ENCODE measurements at places on chromosomes 3 and 15. TPM values are rescaled to one million over a fixed set of nuclear protein-coding genes. Genes with fewer than 3 reads are reported as not detected.

- peak; percentile 33 for DNase-seq
Measured at GRCh38 chr3:12155828-12156227, 2.9 kb downstream of the TIMP4 start.

- no peak for DNase-seq
Measured at GRCh38 chr3:172181932-172182586, 142.7 kb downstream of the FNDC3B start.

DNA sequence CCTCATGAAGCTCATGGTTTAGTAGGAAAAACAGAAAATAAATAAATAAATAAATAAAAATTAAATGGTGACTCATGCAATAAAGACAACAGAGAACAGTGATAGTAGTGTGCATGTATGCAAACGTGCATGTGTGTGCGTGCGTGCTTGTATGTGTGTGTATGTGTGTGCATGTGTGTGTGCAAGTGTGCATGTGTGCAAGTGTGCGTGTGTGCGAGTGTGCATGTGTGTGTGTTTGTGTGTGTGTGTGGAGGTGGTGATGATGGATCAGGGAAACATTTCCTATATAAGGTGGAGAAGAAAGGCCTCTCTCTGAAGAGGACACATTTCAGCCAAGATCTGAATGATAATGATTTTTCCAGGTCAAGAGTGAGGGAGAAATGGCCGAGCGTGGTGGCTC lies 47.2 kb downstream of the CACNA2D3 start:
- DNase-seq = no peak

- DNase-seq = no peak
Measured at GRCh38 chr15:31605467-31605931, 278.9 kb downstream of the KLF13 start.

DNA sequence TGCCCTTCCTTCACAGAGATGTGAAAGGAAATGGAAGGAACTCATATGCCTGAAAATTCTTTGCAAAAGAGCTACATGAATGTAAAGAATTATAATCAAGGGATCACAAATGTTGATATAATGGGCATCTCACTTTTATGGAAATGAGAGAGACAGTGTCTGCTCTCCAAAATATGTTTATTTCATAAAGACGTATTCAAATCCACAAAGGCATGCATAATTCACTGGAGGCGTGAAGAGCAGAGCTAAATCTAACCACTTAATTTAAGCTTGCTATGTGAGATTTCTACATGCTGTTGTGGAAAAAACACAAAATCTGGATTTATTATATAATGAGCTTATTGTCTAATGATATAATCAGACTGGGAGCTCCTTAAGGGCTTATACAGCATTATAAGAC lies 469.1 kb downstream of the RAP2B start:
- DNase-seq = no peak

GRCh38 chr3:42020684-42021307 lies 58.9 kb upstream of the ULK4 start:
- DNase-seq = no peak

- peak; percentile 78 for DNase-seq
Measured at GRCh38 chr3:72461787-72462186, 386.5 kb downstream of the SHQ1 start.

DNA sequence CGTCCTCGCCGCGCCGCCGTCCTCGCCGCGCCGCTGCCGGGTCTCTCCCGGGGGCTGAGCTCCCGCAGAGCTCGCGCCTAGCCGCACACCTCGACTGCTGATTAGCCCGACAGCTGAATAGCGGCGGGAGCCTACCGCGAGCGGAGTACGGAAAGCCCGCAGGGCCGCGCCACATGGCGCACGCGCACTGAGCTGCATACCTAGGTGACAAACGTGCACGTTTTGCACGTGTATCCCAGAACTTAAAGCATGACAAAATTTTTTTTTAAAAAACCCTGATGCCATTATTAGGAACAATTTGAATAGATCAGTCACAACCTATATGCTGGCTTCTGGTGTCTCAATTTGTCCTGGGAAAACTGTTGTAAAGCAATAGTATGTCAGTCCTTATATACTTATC lies at the start of gene GOLGA8A:
Gene GOLGA8A (minus strand): TSS at position 122 of the 400 bp plus-strand sequence. CDS start 48,117 bp downstream, outside the sequence.
- DNase-seq = peak; percentile 91

- DNase-seq = no peak
Measured at GRCh38 chr3:129834580-129834979, 58.9 kb downstream of the TMCC1 start.

- no peak for DNase-seq
Measured at GRCh38 chr15:59924812-59925522, 79.1 kb upstream of the FOXB1 start.

- DNase-seq = no peak
Measured at GRCh38 chr15:100663915-100664281, 61.5 kb downstream of the ASB7 start.

GRCh38 chr3:73787620-73788019 lies 162.9 kb upstream of the PDZRN3 start:
- no peak for DNase-seq

GRCh38 chr3:32888739-32889138 lies 62.7 kb upstream of the CCR4 start:
- DNase-seq = no peak

- DNase-seq = no peak
Measured at GRCh38 chr3:10883478-10884234, 67.6 kb downstream of the SLC6A11 start.

DNA sequence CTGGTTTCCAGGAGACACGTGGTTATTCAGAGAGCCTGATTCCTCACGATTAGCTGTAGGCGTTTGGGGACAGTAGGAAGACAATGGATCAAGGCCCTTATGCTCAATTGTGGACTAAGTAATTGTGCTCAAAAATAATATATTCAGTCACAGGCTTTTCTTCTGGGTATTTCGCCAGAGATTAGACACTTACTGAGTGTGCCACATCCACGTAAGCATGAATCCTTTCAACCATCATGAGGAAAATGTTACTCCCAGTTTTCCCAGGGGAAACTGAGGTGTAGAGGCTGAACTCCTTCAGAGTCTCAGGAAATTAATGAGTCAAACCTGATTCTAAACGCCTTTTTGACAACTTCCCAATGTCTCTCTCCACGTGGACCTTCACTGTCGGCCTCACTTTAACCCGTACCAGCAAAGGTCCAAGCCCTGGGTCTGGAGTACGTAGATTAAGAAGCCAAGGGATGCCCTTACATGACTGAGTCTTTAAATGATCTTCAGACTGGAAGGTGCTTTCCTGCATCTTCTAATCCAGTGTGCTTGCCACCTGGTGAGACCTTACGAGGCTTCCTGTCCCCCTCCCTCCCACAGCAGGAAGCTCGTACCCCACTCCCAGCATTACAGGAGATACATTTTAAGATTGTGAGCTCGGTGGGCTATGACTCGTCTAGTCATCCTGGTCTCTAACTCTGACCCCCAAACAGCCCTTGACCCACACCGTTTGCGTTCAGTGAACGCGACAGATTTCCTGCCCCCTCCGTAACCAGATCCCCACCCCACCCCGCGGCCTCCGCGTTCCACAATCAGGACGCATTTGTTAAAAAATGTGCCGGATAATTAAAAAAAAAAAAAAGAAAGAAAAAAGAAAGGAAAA lies 1.7 kb downstream of the PKM start:
- DNase-seq = no peak

GRCh38 chr3:26460985-26461384 lies 161.6 kb upstream of the LRRC3B start:
- DNase-seq = no peak

DNA sequence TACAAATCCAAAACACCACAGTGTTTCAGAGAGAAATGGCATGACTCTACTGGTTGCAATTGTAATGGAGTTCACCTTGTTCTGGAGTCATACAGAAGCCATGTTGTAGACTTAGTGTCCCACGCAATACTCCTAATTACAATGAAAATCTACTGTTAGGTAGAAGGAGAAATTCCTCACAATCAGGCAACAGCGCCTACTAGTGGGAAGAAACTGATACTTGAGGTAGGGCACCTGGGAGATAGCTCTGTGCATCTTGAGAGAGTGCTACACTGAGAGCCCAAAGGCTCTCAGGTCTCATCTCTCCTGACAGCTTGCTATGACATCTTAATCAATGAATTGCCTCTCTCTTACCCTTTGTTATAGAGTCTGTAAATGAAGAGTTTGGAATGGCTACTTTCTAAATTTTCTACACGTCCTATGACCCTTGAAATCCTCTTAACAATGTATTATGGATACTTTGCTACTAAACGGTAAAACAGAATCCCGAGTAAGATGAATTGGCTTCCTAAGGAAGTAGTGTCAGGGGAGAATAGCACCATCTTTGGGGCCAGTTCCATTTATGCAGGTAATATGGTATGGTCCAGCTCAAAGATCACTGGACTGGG lies 422.7 kb upstream of the TPRG1 start:
- no peak for DNase-seq

DNA sequence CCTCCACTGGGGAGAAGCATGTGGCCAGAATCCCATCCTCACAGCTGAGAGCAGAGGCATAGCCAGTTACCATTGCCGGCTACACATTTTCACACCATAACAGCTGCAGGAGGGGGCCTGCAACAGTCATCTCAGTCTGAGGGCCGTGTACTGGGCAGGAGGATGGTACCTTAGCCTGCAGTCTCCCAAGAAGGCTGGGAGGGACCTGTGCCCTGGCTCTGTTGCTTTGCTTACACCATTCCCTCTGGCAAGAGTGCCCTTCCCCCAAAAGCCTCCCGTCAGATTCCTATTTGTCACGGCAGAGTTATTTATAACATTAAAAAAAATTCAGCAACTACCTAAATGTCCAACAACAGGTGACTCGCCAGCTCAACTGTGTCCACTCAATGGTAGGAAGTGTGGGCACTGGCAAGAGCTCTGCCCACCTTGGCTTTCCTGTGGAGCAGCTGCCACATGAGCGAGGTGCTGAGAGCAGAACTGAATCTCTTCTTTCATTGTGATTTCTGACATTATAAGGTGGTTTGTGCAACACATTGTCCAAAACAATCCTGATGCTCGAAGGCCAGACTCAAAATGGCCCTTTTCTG lies 4.4 kb downstream of the CAMKV start:
- no peak for DNase-seq

- no peak for DNase-seq
Measured at GRCh38 chr3:44862226-44862637, 520 bp downstream of the TMEM42 start.

GRCh38 chr3:49173116-49173791 lies 1.9 kb downstream of the KLHDC8B start:
- DNase-seq = peak; percentile 89

GRCh38 chr15:77107531-77108355 lies 36.8 kb upstream of the TSPAN3 start:
- DNase-seq = peak; percentile 70

GRCh38 chr3:159045279-159045885 lies 243.5 kb downstream of the MFSD1 start:
- DNase-seq = no peak

DNA sequence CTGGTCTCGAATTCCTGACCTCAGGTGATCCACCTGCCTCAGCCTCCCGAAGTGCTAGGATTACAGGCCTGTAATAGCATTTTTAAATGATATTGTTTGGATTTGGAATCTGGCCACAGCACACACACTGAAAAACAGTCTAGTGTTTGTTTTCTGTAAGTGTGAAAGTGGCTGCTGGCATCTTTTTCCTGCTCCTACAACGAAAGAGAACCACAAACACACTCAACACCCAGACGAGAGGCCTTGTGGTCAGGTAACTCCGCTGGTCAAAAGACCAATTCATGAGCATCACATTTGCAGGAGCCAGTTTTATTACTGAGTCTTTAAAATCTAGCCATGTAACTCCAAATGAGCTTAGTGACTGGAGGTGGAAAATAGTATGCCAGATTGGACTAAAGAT lies 50.2 kb downstream of the IMPG2 start:
- no peak for DNase-seq

- no peak for DNase-seq
Measured at GRCh38 chr3:64501298-64501906, 186.4 kb downstream of the ADAMTS9 start.

GRCh38 chr3:124941771-124942170 lies 7.2 kb upstream of the MUC13 start:
- no peak for DNase-seq

GRCh38 chr3:39203860-39204259 lies 11.5 kb upstream of the XIRP1 start:
- DNase-seq = no peak

GRCh38 chr15:32855942-32856341 lies 138.1 kb downstream of the GREM1 start:
- DNase-seq = no peak

- DNase-seq = no peak
Measured at GRCh38 chr3:161409069-161409468, 37.8 kb upstream of the SPTSSB start.

DNA sequence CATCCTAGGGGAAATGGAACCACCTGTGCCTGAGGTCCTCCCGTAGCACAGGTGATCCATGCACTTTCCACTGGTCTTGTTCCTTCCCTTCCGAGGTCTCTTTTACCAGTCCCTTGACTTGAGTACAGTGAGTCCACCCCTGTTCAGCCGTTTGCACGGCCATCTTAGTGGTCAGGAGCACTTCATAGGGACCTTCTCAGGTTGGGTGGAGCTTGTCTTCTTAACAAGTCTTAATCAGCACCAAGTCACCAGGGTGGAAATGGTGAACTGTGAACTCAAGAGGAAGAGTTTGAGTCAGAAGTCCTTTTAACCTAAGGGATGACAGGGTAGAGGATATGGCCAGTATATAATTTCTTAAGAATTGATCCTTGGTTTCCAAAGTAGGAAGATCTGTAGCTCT lies 21.4 kb downstream of the ARL8B start:
- no peak for DNase-seq

Gene CACNA2D2
- 25.7 TPM for polyA plus RNA-seq

Gene SI
- polyA plus RNA-seq = not detected

Gene GCSAM
- polyA plus RNA-seq = not detected

Gene SUSD5
- 1.3 TPM for polyA plus RNA-seq

Gene ARID3B
- 2.1 TPM for polyA plus RNA-seq

Gene ZDHHC3
- polyA plus RNA-seq = 23.9 TPM

Gene GOLGA8T
- 0.32 TPM for polyA plus RNA-seq

Gene ASB14
- polyA plus RNA-seq = 0.57 TPM

Gene CFAP44
- polyA plus RNA-seq = 2.1 TPM

Gene DUOXA2
- polyA plus RNA-seq = 0.05 TPM

Gene PLIN1
- 38.8 TPM for polyA plus RNA-seq

Gene SMAD6
- 31.6 TPM for polyA plus RNA-seq
